Nephron progenitor cell (in vitro differentiated cells): ENCODE measurements at places on chromosomes 4 and X.
A peak's percentile ranks its signal among the peaks of the same experiment; 100 is the strongest.

- H3K27ac ChIP-seq = peak overlapping the region; percentile 14
- peaks cover 22% of the 10 kb centered on the region for H3K4me1 ChIP-seq
- DNase-seq = no peak
- H3K4me3 ChIP-seq = no peak overlapping the region
- H3K27me3 ChIP-seq = no peaks in the 10 kb centered on the region
- peaks cover 81% of the 10 kb centered on the region for H3K36me3 ChIP-seq
Measured at GRCh38 chr4:51885363-51885762, 42.4 kb downstream of the DCUN1D4 start.

DNA sequence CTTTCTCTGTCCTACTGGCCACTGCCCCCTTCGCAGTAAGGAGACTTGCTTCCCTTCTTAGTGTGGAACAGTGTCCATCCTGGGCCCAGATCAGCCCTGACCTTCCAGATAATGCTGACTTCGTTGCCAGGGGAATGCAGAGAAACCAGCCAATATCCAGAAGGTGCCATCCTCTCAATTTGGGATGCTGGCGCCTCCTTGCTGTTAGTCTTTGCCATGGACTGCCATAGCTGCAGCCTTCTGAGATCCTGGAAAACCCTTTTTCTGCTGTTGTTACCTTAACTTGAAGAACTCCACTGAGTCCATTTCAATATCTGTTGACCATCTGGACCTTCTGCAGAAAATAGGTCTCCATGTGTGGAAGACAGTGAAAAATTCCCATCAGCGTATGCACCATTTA, 21.8 kb downstream of the RAI2 start:
- DNase-seq = no peak
- H3K36me3 ChIP-seq = no peaks in the 10 kb centered on the region
- H3K4me3 ChIP-seq = no peak overlapping the region
- H3K27me3 ChIP-seq = no peaks in the 10 kb centered on the region
- no peaks in the 10 kb centered on the region for H3K4me1 ChIP-seq

- DNase-seq = no peak
- H3K27ac ChIP-seq = no peak overlapping the region
- H3K4me3 ChIP-seq = no peak overlapping the region
- H3K27me3 ChIP-seq = peaks cover 3% of the 10 kb centered on the region
Measured at GRCh38 chr4:52822972-52823701, 39.0 kb upstream of the RASL11B start.

DNA sequence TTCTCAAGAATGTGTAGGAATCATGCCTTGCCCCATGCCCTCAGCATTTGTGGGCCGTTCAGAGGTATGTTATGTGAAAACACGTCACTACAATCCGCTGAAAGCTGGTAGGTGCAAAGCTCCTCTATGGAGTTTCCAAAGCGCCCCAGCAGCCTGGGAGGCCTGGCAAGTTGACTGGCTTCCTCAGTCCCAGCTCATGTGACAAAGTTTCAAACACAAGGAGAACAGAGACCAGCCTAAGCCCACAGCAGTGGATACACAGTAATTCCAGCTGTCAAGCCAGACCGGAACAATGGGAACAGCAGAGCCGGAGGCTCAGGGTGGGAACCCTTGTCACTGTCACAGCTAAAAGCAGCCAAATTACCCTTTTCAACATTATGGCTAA, 33.5 kb downstream of the NAT8L start:
- DNase-seq = no peak
- peaks cover 9% of the 10 kb centered on the region for H3K4me1 ChIP-seq
- no peak overlapping the region for H3K4me3 ChIP-seq
- H3K36me3 ChIP-seq = peaks cover 8% of the 10 kb centered on the region
- H3K27me3 ChIP-seq = peaks cover 8% of the 10 kb centered on the region
- peak overlapping the region; percentile 88 for H3K27ac ChIP-seq

DNA sequence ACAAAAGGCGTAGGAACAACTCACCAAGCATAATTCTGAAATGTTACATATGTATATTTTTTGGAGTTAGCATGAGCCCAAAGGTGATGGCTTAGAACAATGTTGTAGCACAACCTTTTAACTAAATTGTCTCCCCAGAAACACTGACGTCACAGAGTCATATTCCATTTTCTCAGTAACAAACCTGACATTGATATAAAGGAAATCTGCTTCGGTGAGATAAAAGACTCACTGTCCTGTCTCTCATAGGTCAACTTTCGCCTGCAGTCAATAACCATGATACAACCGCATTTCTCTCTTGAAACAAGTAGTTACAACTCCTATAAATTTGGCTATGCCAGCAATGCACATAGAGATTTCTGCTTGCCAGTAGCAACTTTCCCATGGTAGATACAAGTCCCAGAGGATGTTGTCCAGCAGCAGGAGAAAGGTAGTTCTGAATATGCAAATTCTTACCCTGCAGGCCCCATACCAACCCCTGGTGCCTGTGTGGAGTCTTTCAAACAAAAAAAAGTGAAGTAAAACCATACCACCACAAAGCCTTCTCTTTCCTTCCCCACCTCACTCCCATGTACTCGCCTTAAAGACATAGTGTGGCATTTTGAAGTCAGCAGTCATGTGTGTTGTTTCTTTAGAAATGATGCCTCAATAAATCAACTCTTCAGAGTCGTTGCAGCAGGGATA, 47.9 kb downstream of the MTM1 start:
- H3K4me1 ChIP-seq = no peaks in the 10 kb centered on the region
- DNase-seq = no peak
- no peak overlapping the region for H3K4me3 ChIP-seq

DNA sequence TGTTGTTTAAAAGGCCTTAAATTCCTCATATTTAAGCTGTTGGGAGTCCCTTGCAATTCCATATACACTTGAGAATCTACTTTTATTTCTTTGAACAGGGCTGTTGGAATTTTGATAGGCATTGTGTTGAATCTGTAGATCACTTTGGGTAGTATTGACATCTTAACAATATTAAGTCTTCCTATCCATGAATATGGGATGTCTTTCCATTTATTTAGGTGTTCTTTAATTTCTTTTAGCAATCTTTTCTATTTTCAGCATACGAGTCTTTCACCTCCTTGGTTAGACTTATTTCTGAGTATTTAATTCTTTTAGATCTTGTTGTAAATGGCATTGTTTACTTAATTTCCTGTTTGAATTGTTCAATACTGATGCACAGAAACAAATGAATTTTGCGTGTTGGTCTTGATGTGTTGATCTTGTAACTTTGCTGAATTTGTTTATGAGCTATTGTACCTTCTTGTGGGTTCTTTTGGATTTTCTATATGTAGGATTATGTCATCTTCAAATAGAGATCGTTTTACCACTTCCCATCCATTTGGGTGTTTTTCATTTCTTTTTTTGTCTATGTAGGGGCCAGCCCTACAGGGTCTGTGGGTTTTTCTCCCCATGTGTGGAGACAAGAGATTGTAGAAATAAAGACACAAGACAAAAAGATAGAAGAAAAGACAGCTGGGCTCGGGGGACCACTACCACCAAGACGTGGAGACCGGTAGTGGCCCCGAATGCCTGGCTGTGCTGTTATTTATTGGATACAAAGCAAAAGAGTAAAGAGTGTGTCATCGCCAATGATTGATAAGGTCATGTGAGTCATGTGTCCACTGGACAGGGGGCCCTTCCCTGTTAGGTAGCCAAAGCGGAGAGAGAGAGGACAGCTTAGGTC, 18.2 kb upstream of the CTBP1 start:
- no peaks in the 10 kb centered on the region for H3K4me1 ChIP-seq
- DNase-seq = no peak
- peaks cover 23% of the 10 kb centered on the region for H3K36me3 ChIP-seq
- no peak overlapping the region for H3K4me3 ChIP-seq
- H3K27ac ChIP-seq = no peak overlapping the region

DNA sequence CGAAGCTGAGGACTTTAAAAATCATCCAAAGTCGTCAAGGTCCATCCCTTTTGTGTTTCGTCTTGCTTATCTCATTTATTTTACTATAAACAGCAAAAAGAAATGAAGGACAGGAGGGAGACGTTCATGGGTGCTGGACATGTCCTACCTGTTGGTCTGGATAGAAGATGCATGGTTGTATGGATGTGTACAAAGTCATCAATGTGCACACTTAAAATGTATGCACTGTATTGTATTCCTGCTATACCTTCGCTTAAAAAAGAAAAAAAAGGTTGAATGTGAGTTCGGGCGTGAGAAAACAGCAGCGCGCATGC, 313 bp upstream of the BLOC1S4 start:
- peaks cover 32% of the 10 kb centered on the region for H3K4me1 ChIP-seq
- peaks cover 12% of the 10 kb centered on the region for H3K36me3 ChIP-seq
- DNase-seq = no peak
- H3K4me3 ChIP-seq = peak overlapping the region; percentile 86

GRCh38 chrX:24215272-24215671, 65.7 kb downstream of the ZFX start:
- no peak overlapping the region for H3K4me3 ChIP-seq
- no peak for DNase-seq

DNA sequence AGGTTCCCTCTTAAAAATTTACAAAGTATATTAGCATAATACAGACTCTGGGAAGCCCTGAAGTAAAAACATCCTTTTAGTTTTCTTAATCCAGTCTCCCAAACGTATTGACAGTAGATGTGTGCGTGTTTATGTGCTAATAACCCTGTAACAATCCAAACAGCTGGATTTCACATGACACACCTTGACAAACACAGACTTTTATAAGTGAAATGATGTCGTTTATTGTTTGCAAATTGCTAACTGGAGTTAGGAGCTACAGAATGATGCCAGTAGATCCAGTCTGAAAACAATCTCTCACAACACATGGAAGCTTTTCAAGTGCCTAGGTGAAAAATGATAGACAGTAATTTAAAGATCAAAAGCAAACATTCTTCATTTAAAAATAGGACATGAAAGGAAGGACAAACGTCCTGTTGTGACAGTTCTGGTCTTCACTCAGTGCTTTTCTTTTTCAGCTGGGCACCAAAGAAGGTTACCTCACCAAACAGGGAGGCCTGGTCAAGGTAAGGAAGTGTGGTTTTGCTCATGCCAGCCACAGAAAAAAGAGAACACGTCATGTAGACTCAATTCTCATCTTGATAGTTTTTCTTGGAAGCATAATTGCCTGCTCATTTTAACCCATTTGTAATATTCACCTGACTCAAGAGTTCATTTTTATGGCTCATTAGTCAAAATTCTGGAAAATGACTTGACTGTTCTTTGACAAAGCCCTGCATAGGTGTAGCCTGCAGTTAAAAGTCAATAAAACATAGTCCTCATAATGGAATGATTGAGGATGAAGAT, 32.9 kb downstream of the LAMTOR3 start:
- H3K4me3 ChIP-seq = no peak overlapping the region
- no peaks in the 10 kb centered on the region for H3K36me3 ChIP-seq
- no peak for DNase-seq
- H3K27me3 ChIP-seq = peaks cover 2% of the 10 kb centered on the region
- H3K4me1 ChIP-seq = peaks cover 2% of the 10 kb centered on the region
- H3K27ac ChIP-seq = no peak overlapping the region

- peaks cover 41% of the 10 kb centered on the region for H3K36me3 ChIP-seq
- H3K27ac ChIP-seq = no peak overlapping the region
- DNase-seq = no peak
- peaks cover 43% of the 10 kb centered on the region for H3K4me1 ChIP-seq
- no peak overlapping the region for H3K4me3 ChIP-seq
Measured at GRCh38 chr4:38872620-38873019, 5.0 kb downstream of the FAM114A1 start.

DNA sequence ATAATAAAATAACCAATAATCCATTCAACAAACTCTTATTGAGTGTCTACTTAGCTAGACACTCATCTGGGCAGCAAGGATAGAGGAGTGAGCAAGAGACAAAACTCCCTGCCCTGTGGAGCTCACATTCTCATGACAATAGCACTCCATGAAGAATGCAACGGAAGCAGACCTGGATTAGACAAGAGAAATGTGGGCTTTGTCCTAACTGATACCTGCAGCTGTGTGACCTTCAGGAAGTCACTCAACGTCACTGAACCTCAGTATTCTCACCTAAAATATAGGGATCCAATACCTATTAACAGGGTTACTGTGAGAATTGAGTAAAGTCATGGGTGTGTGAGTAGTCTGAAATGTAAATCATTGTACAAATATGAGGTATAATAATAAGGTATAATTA, 61.2 kb downstream of the NDNF start:
- no peaks in the 10 kb centered on the region for H3K27me3 ChIP-seq
- DNase-seq = no peak
- no peak overlapping the region for H3K27ac ChIP-seq
- H3K36me3 ChIP-seq = no peaks in the 10 kb centered on the region

GRCh38 chr4:119816473-119816872, 187.9 kb upstream of the PDE5A start:
- no peaks in the 10 kb centered on the region for H3K4me1 ChIP-seq
- DNase-seq = no peak
- H3K27me3 ChIP-seq = no peaks in the 10 kb centered on the region
- H3K27ac ChIP-seq = no peak overlapping the region
- H3K4me3 ChIP-seq = no peak overlapping the region

GRCh38 chr4:154998284-154998683, 210.2 kb upstream of the NPY2R start:
- peaks cover 9% of the 10 kb centered on the region for H3K27me3 ChIP-seq
- H3K36me3 ChIP-seq = no peaks in the 10 kb centered on the region
- H3K4me3 ChIP-seq = no peak overlapping the region

DNA sequence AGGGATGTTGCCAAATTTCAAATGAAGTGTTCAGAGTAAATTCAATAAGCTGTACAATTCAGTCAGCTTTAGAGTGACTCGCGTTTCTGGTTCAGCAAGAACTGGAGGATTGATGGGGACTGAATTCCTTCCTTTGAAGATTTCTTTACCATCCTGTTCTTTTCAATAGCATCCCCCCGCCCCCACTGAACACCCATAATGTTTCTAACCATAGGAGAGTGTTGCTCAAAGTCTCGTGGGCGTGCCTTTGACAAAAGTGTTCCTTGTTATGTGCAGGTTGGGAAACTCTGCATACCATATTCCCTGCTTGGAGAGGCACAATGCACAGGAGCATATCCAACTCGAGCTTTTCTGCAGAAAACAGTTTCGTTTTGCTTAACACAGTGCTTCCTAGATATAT, 323.5 kb upstream of the CASK start:
- H3K27ac ChIP-seq = no peak overlapping the region
- no peak overlapping the region for H3K4me3 ChIP-seq
- no peak for DNase-seq
- H3K4me1 ChIP-seq = peaks cover 8% of the 10 kb centered on the region
- no peaks in the 10 kb centered on the region for H3K36me3 ChIP-seq
- peaks cover 1% of the 10 kb centered on the region for H3K27me3 ChIP-seq

DNA sequence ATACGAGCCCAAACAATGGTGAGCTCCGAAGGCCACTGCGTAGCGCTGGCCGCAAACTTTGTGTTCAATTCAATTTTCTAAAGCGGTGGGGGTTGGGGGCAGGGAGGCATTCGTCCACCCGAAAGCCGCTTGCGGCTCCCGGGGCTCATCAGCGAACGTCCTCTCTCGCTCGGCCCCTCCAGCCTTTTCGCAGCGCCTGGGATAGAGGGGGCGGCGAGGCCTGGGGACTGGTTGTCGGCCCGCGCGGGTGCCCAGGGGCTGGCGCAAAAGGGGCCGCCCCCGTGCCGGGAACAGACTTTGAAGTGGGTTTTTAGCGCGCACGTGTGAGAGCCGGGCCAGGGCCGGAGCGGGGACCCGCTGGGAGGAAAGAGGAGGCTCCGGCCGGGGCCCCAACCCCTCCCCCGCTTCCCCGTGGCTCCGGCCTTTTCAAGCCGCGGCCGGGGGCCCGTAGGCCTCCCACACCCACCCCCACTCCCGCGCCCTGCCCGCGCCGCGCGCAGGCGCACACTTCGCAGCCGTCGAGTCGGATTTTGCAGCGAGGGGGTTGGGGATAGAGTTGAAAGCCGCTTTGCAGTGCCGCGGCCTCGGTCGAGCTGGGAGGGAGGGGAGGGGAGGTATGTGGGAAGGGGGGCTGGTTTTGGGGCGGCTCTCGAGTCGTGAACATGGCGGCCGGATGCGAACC, 8.3 kb downstream of the ZIC3 start:
- H3K36me3 ChIP-seq = no peaks in the 10 kb centered on the region
- H3K4me3 ChIP-seq = peak overlapping the region; percentile 83
- peak; percentile 57 for DNase-seq
- H3K4me1 ChIP-seq = peaks cover 77% of the 10 kb centered on the region
- peak overlapping the region; percentile 93 for H3K27ac ChIP-seq
